ENCODE measurements at places on chromosomes 11 and 22. TPM values are rescaled to one million over a fixed set of nuclear protein-coding genes. Genes with fewer than 3 reads are reported as not detected.

The GTSE1 gene
- polyA plus RNA-seq = 17.2 TPM

The SLCO2B1 gene
- polyA plus RNA-seq = 7.5 TPM

The EMID1 gene
- 88.8 TPM for polyA plus RNA-seq

GRCh38 chr11:19889531-19889930 is 176.9 kb downstream of the NAV2 start:
- DNase-seq = no peak

DNA sequence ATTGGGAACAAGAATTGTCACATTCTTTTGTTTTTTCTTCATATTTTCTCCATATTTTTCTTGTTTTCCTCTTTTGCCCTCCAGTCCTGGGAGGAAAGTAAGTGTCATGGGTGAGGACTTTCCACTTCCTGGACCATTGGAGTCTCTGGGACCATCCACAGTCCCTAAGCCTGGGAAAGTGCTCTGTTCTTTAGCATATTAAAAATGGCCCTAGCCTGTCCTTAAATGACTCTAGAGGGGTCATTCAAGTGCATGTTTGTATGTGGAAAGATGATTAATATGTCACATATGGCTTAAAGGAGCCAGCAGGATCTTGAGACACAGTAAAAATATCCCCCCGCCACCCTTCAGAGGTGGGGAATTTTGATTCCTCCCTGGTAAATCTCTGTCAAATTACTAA is 20.1 kb upstream of the SCGB1D1 start:
- DNase-seq = no peak

DNA sequence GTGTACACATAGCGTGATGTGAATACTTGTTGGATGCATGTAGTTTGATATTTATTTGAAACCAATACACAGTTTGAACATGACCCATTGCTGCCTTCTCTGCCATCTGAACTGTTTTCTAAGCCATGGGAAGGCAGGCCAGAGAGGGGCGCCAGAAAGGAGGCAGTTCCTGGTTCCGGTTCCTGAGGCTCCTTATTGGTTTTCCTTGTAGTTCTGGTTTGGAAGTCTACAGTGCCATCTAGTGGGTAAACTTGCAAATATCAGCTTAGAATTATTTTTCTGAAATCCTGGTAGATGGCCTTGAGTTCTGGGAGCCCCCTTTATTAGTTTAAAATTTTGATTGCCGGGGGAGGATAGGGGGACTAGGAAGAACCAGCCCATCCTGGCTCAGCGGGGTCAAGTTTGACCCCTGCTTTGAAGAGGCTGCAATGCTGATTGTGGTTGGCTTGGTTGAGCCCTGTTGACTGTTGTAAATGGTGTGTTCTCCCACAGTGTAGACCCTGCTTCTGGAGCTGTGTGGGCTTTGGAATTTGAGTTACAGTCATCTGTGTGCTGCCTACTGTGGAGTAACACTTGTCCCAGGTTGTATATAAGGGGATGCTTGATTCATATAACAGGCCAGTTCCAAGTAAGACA is 48.4 kb downstream of the GRAMD1B start:
- DNase-seq = peak; percentile 67

GRCh38 chr22:47623066-47623762 is 860.8 kb downstream of the TBC1D22A start:
- no peak for DNase-seq

DNA sequence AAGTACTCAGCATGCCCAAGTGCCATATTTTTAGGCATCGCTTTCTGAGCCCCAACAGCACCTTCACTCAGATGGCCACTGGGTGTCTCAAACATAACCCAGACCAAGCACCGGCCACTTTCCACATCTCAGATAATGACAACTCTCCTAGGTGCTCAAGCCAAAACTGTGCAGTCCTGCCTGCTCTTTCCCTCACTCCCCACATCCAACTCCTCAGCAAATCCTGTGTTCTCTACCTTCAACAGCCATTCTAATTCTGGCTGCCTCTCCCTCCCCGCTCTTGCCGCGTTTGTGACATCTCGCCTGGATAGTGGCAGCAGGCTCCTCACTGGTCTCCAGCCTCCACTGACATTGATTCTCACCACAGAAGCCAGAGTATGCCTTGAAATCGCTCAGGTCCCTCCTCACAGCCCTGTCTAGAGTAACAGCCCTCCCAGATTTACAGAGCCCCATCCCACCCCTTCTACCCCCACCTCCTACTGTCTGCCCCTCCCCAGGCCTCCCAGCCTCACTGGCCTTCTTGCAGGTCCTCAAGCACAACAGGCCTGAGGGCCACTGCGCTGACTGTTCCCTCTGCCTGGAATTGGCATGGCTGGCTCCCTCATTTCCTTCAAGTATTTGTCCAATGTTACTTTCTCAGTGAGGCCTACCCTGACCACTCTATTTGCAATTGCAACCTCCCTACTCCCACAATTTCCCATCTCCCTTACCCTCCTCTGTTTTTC is 1.3 kb upstream of the PHETA2 start:
- DNase-seq = no peak

GRCh38 chr22:47153854-47154525 is 391.5 kb downstream of the TBC1D22A start:
- DNase-seq = no peak

DNA sequence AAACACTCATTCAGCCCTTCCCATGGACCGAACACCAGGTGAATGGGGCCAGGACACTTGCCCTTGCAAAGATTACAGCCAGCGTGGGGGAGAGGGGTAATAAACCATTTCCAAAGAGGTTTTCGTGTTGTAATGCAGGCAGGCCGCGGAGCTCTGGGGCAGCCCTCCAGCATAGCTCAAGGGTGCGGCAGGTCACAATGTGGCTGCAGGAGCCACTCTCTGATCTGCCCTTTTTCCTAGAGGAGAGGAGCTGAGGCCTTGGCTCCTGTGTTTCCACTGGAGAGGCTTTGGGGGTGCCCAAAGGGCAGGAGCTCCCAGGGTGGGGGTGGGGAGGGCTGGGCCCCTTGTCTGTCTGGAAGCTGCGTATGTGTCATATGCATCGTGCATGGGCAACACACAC is 134.2 kb upstream of the NECTIN1 start:
- no peak for DNase-seq

DNA sequence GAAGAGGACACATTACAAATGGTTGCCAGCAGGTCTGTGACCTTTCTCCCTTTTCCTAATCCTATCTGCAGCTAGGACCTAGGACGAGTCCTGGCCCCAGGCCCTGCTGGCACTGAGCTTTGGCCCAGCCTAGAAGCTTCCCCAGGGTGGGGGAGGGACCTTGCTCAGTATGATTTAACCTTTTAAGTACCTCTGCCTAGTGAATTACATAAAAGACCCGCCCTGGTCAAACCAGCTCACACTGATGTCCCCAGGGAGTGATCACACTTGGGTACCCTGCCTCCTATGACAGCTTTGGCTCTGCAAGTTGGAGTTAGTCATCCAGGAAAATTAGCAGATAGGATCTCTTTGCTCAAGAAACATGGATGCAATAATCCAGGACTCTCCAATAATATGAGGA is 21.9 kb downstream of the ASCC2 start:
- DNase-seq = no peak

- DNase-seq = no peak
Observed at GRCh38 chr22:39941601-39942000, 18.6 kb upstream of the TMA7B start.

DNA sequence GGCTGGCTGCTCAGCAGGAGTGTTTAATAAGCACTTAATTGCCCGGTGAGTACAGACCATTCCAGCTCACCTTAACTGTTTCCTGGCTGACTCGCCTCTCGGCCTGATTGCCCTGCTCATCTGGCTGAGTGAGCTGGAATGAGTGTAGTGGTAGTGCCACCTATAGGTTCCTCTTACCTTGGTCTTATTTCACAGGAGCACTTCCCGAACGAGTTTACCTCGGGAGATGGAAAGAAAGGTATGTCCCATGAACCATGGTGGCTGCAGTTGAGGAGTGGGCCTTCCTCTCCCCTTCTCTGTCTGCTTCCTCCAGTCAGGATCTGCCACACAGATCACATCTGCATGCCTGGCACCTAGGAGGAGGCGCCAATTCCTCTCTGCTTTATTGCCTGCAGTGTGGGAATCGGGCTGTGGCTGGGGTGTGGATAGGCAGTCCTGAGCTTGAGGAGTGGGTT is 26.7 kb downstream of the UPB1 start:
- peak; percentile 52 for DNase-seq

GRCh38 chr22:17130199-17130598 is 9.0 kb upstream of the TMEM121B start:
- no peak for DNase-seq

DNA sequence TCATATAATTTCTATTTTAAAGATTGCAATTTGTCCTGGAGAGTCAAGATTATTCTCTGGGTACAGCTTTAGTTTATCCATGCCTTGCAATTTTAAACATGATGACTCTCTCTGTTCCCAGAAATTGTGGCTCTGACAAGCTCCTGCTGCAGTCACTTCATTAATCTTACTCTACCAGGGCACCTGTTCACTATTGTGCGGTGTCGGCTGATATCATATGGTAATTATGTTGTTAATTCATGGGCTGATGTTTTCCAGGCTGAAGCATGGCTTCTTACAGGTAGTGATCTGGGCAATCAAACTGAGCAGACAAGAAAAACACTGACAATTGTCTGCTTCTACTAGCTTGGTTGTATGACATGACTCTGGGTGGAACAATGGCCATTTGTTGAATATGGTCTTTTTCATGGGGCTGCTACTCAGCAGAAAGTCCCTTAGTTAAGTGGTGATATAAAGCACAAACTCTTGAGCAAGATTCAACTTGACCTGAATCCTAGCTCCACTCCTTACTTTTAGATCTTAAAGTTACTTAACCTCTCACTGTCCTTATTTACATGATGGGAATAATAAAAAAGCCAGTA is 230.7 kb downstream of the FAT3 start:
- no peak for DNase-seq

DNA sequence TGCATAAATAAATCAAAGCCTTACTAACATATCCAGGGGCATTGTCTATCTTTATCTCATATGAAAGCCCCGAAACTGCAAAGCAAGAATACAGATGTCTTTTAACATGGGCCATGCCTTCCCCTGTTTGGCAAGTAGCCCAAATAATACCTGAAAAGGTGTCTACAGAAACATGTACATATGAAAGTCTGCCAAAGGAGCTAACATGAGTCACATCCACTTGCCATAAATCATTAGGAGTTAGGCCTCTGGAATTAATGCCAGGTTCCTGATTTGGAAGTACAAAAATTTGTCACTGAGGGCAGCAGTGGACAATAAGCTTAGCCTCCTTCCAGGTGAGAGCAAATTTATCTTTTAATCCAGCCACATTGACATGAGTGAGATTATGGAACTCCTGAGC is 85.5 kb upstream of the PGR start:
- no peak for DNase-seq

- DNase-seq = no peak
Observed at GRCh38 chr11:119115484-119116234, 5.7 kb upstream of the HINFP start.

- DNase-seq = no peak
Observed at GRCh38 chr22:24765166-24765565, 9.4 kb downstream of the PIWIL3 start.

DNA sequence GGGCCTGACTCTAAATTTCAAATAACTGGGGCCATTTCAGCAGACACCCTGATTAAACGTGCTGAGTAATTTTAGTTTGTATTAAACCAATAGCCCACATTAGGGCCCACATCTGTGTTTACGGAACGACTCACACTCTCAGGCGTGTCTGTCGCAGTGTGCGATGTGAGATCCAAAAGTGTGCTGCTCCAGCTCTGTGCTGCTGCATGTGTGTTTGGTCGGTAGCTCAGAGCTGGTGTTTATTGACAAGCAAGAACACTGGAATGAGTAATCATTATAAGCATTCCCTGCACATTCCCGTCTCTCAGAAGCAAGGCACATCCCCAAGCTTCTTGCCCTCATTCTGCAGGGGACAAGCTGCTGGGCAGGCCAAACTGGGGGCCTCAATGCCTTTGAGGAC is 7.8 kb downstream of the OPCML start:
- DNase-seq = no peak

DNA sequence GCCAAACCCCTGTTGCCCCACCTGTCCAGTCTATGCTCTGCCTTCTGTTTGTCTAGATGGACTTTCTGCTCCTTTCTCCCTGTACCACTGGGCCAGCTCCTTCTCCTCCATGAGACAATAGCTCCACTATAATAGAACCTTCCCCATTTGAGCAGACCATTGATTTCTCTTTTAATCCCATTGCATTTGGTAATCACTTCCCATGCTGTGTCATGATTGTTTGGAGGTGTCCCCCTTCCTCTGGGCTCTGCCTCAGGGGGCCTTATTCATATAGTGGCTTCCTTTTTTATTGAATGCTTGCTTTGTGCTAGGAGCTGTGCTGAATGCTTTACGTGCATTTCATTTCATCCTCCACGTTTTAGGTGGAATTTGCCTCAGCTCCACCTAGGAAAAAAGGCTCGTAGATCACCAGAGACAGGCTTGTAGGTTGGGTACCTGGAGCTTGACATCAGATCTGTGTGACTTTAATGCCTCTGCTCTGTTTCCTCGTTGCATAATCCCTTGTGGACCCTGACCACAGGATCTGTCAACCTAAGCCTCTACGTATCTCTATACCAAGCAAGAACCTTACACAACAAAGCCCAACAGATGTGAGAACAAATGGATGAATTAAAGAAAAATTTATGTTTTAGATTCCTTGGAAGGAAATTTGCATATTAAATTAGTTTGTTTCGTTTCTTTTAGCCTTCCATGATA is 106.2 kb upstream of the RASSF10 start:
- DNase-seq = no peak

DNA sequence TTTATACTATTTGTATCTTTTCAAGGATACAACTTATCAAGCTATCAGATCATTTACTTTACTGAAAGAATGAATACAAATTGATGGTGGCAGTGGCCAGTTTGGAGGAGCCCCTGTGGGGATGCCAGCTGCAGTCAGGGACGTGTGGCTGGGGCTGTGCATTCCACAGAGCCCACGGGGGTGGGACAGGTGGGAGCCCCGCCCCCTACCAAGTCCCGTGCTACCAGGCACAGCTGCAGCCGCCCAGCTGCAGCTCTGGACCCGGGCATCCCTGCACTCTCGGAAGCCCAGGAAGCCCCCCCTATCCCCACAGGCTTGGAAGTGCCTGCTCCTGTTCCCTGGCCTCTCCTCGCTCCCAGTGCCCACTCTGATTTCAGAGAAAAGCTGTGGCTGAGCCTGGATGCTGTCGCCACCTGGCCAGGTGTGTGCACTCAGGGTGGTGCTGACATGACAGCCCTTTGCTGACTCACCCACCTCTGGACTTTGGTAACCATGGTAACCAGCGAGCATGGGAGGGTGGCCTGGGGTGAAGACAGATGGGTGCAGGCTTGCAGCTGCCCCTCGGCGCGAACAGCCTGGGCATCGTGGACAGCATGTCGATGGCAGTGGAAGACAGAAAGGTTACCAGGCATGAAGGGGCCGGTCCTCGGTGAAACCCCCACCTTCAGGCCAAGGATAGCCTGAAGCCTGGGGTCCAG is 138.1 kb downstream of the SBF2 start:
- no peak for DNase-seq

Data from renal cortex interstitium (tissue), 15 donors.